ENCODE measurements at places on chromosomes 2 and 18.

- no peak for DNase-seq
Measured at GRCh38 chr18:26407736-26408601, 140.4 kb downstream of the KCTD1 start.

- DNase-seq, result no peak
Measured at GRCh38 chr18:392928-393573, 107.5 kb downstream of the COLEC12 start.

DNA sequence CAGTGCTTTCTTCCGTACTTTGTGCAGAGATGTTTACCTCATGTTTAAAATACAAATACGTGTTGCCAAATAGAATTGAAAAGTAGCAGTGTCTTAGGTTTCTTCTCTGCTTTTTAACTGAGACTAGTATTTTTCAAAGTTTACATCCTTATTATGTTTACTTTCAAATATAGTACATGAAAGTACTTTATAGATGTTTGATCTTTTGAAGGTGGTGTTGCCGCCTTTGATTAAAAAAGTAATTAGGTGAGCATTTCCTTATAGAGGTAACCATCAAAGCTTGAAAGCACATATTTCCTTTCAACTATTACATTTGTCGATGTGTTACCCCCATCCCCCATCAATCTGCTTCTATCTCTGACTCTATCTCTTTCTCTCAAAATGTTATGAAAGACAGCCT lies 87.0 kb downstream of the CERS6 start:
- DNase-seq, result no peak

DNA sequence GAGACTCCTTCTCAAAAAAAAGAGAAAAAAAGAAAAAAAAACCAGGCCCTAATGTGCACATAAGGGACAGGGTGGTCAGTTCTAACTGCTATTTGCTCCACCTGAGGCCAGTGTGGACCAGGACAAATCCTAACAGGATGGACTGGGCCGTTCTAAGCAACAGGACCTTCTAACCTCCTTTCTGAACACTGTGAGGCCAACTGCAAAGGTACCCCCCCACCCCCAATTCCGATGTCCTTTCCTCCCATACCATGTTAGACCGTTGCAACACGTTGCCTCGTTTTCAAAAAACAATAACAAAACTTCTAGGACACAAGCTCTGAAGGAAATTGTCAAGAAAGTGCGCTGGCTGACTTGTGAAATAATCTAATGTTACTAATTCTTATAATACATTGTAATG lies 1.2 kb downstream of the THAP4 start:
- DNase-seq, result no peak

GRCh38 chr2:238857959-238858358 lies 10.1 kb downstream of the TWIST2 start:
- DNase-seq, result no peak

All from NCI-H1417 treated with DMSO at 0.1 percent for 48 hours (cell line).